ENCODE measurements at places on chromosomes 5 and 9.

DNA sequence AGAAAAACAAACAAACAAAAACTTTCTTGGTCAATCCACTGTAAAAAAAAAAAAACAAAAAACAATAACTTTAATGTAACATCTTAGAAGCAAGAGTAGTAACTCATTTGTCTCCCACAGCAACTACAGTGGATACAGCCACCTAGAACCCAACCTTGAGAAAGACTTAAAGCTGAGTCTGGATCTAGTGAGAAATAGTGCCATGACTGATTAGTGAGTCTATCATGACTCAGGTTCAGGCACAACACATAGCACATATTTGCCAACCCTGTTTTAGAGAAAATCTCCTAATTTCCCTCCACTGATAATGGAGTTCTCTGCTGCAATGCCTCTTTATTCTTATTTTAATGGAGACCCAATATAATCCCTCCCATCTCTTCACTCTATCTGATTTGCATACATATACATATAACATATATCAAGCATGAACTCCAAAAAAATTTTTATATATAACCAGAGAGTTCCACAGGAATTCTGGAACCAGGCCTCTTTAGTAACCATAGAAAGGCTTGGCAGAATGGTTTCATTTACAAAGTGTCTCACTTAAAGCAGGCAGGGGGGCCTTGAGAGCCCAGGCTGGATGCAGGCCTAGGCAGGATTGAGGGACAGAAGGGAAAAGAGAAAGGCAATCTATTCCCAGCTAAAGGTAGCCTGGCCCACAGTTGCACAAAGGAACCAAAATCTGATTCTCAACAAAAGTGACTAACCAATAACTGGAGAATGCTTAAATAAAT lies 11.9 kb upstream of the NR4A3 start:
- no peak for DNase-seq

GRCh38 chr5:2288466-2288865 lies 405.7 kb upstream of the IRX4 start:
- DNase-seq: no peak

- no peak for DNase-seq
Observed at GRCh38 chr9:14440062-14440461, 126.1 kb upstream of the NFIB start.

- DNase-seq: no peak
Observed at GRCh38 chr5:74622122-74622521, 18.4 kb downstream of the ENC1 start.

DNA sequence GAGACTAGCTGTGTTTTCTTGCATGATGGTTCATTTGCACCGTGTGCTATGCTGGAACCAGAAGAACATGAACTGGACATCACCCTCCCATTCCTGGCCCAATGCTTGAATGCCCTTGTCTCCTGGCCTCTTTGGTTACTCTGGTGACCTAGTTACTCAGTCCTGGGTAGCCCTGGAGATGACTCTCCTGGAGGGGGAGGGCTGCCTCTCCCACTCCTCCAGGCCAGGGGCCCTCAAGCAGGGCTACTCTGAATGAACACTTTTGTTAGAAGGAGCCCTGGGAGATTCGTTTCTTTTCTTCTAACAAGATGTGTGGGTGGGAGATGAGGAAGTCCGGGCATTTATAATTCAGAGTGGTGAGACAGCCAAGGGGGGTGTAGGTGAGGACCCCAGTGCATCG lies 12.0 kb upstream of the NKX2-5 start:
- DNase-seq: no peak

DNA sequence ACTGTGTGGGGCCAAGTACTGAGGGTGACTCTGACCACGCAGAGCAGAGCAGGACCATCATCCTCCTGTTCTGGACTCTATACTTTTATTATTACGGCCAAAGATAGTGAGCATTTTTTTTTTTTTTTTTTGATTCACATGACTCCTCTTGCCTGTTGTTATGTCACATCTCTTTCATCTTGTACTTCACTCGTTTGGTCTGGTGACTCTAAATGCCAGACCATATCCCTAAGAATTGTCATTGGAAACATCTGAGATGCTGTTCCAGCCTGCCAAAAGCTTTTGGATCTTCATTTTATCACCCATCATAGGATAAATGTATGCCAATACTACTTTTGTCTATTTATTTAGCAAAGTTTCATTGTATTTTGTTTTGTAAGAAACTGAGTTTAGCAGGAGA lies 168.2 kb upstream of the RAI14 start:
- no peak for DNase-seq

DNA sequence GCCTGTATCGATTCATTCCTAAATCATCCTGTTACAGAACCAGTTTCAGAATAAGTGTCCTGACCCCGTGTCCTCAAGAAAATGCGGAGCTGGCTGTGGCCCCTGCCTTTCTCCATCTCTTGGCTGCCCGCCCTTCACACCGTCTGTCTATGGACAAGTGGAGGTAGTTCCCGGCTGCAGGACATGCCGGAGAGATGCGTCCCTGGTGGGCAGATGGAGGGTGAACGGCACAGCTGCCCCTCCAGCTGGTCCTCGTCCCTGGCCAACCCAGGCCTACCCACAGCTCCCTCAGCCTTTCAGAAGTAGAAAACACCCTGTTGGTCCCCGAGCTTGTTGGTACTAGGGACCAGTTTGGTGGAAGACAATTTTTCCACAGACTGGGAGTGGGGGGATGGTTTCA lies 14.8 kb upstream of the EXOC3 start:
- DNase-seq: no peak

- no peak for DNase-seq
Observed at GRCh38 chr5:95973793-95974325, 12.2 kb upstream of the ELL2 start.

- DNase-seq: no peak
Observed at GRCh38 chr5:78471896-78472295, 111.5 kb downstream of the SCAMP1 start.

- DNase-seq: no peak
Observed at GRCh38 chr5:86613455-86613854, 4.3 kb upstream of the COX7C start.

GRCh38 chr5:39283231-39283818 lies 64.0 kb upstream of the FYB1 start:
- peak; percentile 12 for DNase-seq

DNA sequence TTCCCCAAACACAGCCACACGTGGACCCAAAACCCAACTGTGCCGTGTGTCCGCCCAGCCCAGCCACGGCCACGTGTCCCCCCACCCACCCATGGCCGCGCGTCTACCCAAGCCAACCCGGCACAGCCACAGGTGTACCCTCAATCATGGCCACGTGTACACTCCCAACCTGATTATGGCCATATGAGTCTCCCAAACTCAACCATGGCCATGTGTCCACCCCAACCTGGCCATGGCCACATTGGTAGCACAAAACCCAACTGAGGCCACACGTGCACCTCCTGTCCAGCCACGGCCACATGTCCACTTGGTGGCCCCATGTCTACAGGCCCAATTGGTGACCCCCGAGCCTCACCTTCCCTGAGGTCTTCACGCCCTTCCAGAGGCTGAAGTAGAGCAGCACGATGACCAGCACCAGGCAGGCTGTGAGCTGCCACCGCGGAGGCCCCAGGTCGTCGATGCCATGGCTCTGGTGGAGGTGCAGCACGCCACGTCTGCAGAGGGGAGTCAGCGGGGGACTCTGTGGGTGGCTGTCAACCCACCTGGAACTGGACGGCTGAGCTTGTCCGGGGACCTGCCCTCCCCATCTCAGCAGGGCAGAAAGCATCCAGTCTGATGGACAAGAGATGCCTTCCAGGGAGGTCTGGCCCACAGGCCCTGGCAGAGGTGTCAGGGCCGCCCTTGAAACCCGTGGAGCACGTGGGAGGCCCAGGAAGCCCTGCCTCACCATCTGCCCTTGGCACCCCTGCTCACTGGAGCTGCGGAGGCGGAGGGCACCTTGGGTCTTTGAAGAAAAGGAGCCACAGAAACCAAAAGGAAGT lies 23.5 kb downstream of the SLC6A3 start:
- no peak for DNase-seq

GRCh38 chr9:136061405-136061804 lies 33.7 kb downstream of the NACC2 start:
- DNase-seq: no peak

GRCh38 chr9:124473310-124473709 lies 23.1 kb downstream of the ADGRD2 start:
- no peak for DNase-seq

DNA sequence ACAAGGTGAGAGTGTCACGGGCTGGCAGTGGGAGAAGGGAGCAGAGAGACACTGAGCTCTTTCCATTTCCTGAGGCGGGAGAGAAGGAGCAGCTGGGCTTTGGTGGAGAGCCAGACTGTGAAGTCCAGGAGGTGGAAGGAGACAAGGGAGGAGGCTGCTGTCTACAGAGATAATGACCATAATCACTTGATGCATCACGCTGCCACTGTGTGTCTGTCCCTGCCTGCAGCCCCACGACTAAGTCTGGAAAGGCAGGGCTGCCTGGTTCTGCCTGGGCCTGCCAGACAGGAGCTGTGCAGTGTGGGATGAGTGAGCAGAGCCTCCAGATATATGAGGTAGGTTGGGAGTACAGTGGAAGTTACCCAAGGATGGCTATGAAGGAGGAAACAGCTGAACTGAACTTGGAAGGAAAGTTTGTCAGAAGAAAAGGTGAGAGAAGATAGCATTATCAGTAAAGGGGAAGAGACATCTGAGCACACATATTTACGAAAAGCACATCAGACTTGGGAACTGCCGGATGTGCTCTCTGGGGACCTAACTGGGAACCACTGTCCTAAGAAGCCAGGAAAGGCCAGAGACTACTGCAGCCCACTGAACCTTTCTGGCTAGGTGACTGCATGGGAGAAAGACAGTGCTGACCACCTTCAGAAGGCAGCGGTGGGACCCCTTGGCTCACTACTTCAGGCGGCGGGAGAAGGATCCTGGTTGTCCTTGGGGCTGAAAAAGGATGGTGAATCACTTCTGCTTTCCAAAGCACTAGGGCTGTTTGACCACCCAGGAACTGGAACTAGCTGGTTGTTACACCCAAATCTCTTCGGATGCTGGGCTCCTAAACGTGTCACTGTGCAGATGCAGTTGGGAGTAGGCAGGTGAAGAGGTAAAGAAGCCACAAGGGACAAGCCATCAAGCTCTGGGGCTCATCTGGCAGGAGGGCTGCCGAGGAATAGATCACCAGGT lies 12.8 kb upstream of the DDX41 start:
- no peak for DNase-seq

Data from nephron progenitor cell (in vitro differentiated cells).